ENCODE measurements at places on chromosomes 12 and 14.

- DNase-seq: no peak
Observed at GRCh38 chr12:1808798-1809480, 11.4 kb upstream of the LRTM2 start.

GRCh38 chr12:54486173-54486867 lies 11.2 kb upstream of the NCKAP1L start:
- DNase-seq: no peak

DNA sequence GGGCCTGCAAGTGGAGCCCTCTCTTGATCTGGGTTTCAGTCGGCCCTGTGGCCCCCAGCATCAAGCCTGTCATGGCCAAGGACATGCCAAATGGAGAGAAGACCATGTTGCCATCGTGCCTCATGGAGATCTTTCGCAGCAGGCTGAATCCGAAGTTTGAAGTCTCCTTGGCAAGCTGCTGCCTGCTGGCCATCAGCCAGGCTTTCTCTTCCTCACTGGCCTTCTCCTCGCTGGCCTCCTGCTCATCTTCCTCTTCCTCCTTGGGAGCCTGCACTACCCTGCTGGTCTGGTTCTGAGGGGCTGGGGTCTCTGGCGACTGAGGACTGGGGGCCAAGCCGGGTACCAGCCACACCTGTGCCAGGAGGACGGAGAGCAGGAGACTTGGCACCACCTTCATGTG lies 2.9 kb downstream of the SERPINA10 start:
- DNase-seq: no peak

DNA sequence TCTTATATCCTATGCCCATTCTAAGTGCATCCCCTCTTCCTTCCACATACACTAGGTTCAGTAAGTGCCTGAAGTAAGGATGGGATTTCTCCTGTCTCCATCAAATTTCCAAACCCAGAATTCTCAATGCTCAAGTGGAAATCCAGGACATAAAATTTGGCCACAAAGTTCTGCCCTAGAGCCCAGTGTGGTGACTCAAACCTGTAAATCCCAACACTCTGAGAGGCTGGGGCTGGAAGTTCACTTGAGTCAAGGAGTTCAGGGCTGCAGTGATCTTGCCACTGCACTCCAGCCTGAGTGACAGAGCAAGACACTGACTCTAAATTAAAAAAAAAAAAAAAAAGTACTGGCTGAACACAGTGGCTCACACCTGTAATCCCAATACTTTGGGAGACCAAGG lies 4.5 kb upstream of the ARF3 start:
- no peak for DNase-seq

DNA sequence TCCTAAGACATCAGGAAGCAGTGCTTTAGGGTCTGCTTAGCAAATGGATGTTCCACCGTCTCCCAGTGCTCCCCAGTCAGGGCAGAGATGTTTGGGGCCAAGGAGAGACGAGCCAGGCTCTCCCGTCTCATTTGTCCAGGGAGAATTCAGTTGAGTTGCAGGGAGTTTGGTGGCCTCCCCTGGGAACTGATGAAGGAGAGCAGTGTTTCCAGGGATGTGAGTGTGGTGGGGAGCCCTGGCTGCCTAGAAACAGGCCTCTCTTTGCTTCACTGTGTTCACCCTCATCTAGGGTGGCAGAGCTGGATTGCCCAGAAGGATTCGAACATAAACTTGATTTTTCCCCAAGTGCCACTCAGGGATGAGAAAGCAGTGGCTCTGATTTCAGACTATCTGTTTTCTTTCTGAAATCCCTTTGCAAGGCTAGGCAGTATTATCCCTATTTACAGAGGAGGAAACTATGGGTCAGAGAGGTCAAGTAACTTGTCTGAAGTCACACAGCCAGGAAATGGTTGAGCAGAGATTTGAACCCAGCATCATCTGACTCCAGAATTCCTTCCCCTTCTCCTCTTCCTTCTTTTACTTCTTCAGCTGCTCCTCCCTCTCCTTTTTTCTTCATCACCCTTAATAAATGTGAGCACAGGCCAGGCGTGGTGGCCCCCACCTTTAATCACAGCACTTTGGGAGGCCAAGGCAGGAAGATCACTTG lies 6.6 kb downstream of the TPCN1 start:
- DNase-seq: no peak

DNA sequence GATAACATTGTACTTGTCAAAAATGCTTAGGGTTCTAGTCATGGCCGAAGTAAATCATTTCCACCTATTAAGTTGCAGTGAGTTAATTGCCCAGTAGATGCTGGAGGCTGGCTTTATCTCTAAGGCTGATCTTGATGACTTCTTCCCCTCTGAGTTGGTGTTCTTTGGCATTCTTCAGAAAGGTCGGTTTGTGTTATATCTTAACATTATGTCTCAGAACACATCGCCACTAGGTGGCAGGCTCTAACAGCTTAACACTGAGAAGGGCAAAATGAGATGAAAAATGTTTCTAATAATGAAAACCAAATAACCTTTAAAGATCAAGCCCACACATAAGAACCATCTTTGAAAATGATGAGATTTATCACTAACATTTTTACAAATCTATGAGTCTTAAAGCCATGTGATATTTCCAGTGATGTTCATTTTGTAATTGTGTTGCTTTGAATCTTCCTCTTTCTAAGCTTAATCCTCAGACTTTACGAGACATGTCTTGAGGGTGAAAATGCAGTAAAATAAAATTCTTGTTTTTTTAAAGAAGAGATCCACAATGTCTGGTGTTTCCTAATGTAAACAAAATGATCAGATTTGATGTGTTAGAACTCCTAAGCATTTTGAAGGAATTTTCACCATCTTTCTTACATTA lies 28.6 kb downstream of the SUDS3 start:
- DNase-seq: peak; percentile 42

GRCh38 chr12:125120566-125120965 lies 55.3 kb downstream of the AACS start:
- DNase-seq: no peak

DNA sequence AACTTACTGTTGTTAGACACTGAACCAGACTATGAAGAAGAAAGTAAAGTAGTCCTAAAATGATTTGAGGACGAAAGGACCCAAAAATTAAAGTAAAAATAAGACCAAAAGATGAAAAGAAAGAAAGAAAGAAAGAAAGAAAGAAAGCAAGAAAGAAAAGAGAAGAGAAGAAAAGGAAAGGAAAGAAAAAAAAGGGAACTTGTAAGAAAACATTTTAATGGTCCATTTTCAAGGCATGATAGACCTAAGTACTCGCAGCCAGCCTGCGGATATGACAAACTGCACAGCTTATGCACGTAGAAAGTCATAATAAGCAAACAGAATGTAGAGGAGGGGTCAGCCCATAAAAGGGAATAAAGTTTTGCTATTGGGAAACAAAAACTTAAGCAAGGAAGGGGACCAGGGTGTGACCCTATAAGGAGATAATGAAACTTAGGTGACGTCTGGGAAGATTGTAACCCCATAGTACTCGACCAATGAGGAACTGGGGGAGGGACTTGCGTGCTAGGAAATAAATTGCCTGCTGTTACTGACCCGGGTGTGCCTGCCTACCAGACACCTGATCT lies 59.7 kb downstream of the APOBEC1 start:
- DNase-seq: no peak

- DNase-seq: no peak
Observed at GRCh38 chr14:101133068-101133467, 229.5 kb upstream of the RTL1 start.

GRCh38 chr14:61462566-61463193 lies 141.3 kb downstream of the PRKCH start:
- no peak for DNase-seq

GRCh38 chr12:61934564-61934963 lies 325.6 kb upstream of the USP15 start:
- DNase-seq: no peak

GRCh38 chr14:104673481-104673880 lies 15.9 kb upstream of the INF2 start:
- DNase-seq: no peak

GRCh38 chr14:50773632-50774541 lies 57.1 kb downstream of the NIN start:
- no peak for DNase-seq

- no peak for DNase-seq
Observed at GRCh38 chr12:69645031-69645430, 34.3 kb upstream of the LRRC10 start.

GRCh38 chr12:119668324-119668841 lies 450 bp downstream of the PRKAB1 start:
- no peak for DNase-seq

DNA sequence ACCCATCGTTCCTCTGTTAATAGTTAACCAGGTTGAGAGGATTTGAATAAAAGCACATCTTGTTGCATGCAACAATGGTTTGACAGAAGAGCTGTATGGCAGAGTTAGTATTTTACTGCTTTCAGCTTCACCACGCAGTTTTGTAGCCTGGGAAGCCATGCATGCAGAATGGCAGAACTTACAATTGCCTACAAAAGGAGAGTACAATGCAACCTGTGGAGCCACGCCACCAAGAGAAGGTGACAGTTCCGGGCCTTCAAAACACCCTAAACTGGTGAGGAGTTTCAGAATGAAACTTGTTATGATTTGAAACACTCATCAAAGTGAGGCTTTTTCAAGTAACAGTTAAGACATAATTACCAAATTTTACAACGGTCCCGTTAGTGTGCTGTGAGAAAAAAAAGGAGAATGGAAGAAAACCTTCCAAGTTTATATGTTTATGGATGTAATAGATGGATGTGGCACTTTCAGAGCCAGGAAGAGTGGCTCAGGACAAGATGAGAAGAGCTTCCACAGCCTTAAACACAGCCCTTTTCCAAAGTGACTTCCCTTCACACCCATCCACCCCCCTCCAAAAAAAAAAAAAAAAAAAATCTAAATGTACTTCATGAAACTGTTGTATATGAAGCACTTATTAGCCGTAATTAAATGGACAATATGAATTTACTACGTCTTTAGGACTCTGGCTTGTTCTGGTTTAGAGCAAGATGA lies 158.7 kb downstream of the EGLN3 start:
- DNase-seq: no peak

DNA sequence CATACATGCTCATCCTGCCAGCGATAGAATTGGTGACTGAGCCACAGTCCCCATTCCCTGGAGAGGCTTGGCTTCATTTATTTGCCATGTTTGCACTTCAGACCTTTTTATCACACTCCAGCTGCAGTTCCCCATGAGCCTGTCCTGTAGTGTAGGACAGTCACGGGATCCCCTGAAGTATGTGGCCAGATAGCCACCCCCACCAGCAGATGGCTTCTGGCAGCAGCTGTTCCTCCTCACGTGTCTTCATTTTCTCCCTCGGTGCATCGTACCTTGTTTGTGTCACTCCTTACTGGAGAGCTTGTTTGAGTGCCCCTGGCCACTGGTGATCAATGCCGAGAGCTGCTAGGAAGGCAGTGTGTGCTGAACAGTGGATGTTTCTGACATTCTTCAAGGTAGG lies 40.2 kb downstream of the UBE3B start:
- no peak for DNase-seq

DNA sequence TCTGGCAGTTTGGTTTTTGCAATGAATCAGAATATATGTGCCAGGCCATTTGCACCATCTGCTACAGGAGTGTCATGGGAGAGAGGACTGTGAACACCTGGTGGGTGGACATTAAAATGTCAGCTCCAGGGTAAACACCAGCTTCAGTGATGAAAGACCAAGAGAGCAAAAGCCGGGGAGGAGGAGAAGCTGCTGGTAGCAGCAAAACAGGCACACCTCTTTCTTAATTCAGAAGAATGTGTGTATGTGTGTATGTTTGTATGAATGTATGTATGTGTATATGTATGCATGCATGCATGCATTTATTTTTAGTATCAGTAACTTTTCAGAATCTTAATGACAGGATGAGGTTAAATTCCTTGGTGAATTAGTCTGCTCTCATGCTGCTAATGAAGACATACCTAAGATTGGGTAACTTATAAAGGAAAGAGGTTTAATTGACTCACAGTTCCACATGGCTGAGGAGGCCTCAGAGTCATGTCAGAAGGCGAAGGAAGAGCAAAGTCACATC lies 357.4 kb upstream of the PRICKLE1 start:
- no peak for DNase-seq

GRCh38 chr14:59305836-59306555 lies 117.5 kb downstream of the DAAM1 start:
- no peak for DNase-seq

DNA sequence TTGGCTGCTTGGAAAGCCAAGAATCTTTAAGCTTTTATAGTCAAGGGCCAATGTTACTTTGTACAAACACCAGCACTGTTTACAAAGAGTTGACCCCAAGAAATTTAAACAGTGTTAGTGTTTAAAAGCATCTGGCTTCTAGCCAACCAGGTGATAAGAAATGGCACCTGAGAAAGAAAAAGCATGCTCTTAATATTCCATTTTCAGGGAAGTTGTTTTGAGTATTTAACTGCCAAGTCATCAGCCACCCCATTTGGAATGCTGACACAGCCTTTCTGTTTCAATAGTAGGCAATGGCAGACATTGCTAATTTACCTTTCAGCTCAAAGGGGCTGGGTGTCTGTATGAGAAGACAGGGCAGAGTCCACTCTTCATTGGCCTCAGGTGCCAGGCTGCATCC lies 3.7 kb upstream of the SLC35F4 start:
- DNase-seq: no peak

Data from uterus (tissue), 4 donors.